ENCODE measurements at places on chromosomes 3 and 15. TPM values are rescaled to one million over a fixed set of nuclear protein-coding genes. Genes with fewer than 3 reads are reported as not detected.

DNA sequence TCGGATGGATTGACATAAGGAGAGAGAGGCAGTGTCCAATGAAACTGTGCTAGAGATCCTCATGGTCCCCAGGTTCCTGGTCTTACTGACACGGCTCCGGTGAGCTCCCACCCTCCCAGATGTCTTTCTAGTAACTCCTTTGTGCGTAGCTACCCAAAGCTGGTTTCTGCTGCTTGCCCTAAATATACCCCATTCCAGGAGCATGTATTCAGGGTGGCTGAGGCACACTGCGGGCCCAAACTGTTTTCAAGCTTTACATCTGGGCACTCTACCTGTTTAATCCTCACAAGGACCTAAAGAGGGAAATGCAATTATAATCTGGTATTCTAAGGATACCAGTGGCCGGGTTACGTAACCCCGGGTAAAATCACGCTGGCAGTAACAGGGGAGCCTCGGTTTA, 161.2 kb upstream of the NSMCE3 start:
- DNase-seq, result no peak

The ROPN1 gene
- polyA plus RNA-seq, result not detected

GRCh38 chr15:48702569-48703236, 57.2 kb upstream of the FBN1 start:
- no peak for DNase-seq

DNA sequence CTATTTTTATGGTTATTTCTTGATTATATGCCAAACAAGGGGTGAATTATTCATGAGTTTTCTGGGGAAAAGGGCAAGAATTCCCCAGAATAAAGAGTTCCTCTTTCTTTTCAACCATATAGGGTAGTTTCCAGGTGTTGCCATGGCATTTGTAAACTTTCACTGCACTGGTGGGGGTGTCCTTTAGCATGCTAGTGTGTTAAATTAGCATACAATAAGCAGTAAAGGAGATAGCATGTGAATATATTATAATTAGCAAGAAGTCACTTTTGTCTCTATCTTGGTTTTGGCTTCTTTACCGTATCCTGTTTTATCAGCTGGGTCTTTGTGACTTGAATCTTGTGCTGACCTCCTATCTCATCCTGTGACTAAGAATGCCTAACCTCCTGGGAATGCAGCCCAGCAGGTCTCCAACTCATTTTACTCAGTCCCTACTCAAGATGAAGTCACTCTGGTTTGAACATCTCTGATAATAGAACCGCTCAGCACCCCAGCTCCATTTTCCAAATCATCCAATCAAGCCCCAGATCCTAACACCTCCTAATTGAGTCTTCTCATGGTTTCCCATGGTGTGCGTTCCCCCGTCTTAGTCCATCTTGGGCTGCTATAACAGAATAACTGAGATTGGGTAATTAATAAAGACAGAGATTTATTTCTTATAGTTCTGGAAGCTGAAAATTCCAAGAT, 3.4 kb upstream of the SELENOT start:
- peak; percentile 89 for DNase-seq

DNA sequence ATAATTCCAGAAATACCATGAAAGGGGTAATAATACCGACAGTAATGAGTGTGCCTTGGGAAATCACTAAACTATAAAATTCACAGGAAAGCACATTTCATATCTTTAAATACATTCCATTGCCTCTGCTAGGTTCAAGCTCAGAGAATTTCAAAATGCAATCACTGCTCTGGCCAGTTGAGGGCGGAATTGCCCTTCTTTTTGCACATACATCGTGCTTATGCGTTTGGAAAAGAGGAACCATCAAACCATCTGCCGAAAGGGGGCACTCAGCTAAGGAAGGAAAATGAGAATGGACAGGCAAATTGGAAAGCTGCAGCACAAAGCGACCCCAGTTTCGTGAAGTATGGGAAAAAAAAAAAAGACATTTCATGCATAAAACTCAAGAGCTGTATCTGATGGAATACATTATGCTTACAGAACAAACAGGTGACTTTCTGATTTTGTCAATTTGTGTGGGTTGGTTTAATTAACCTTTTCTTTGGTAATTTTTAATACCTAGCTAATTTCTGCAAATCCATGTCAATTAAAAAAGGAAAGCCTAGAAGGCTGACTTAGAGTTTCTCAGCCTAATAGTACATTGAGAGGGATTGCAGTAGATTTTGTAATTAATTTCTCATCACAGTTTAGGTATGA, 61.4 kb downstream of the TUSC7 start:
- DNase-seq, result peak; percentile 80

The RBP2 gene
- polyA plus RNA-seq, result not detected

- no peak for DNase-seq
Observed at GRCh38 chr3:14633417-14633816, 18.1 kb upstream of the CCDC174 start.

The NPAP1 gene
- polyA plus RNA-seq, result not detected

- DNase-seq, result no peak
Observed at GRCh38 chr15:68307131-68307928, 29.8 kb downstream of the FEM1B start.

DNA sequence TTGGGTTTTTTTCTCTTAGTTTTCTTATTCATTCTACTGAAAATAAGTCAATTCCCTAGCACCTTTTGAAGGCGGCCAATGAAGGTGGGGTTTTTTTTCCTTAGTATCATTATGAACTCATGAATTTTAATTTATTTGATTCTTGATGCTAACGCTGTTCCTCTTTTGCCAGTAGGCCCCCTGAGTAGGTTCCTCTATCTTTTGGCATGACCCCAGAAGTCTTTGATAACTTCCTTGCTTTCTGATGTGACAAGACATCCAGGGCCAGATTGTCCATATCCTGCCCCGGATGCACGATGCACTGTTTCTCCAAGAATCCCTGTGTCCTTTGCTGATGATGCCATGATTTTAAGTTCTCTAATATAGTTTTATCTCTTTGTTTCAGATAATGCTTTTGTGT, 20.6 kb downstream of the LRRK1 start:
- DNase-seq, result no peak

GRCh38 chr15:88814393-88814792, 11.2 kb downstream of the ACAN start:
- no peak for DNase-seq

Measured in IMR-90 (cell line).